ENCODE measurements at places on chromosomes 6 and 20.

DNA sequence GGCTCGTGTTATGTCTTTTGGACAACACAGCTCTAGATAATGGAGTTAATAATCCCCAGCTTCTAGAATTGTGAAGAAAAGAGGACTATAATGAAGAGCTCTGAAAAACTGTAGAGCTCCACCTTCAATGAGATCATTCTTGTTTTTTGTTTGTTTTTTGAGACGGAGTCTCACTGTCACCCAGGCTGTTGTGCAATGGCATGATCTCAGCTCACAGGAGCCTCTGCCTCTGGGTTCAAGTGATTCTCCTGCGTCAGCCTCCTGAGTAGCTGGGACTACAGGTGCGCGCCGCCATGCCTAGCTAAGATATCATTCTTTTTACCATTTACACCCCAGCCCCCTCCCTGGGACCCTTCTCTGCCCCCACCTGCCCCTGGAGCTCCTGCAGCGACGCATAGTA, 36.6 kb downstream of the ERGIC3 start:
- DNase-seq = no peak

DNA sequence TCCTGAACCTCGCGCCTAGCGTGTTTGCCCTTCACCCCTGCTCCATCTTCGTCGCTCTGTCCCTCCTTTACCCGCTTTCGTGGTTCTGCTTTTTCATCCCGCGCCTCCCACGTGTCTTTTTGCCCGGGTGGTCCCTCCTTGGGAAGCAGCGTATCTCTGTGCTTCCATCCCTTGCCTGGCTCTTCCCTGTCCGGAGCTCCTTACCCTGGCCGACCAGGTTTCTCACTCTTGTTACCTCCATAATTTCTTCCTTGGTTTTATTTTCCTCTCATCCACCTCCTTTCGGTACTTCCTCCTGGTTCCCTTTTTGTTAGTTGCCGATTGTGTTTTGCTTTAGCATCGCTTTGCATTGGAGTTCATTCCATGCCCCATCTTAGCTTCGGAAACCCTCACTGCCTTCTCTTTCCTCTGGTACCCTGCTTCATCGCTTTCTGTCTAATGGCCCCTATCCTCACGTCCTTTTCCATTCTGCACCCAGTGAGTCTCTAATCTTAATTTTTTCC, 735 bp downstream of the FAM135A start:
- no peak for DNase-seq

- no peak for DNase-seq
Observed at GRCh38 chr20:46550461-46550860, at the start of gene OCSTAMP. Gene OCSTAMP, minus strand, starts transcription at chr20:46550654. Its CDS starts 94 bp downstream, at chr20:46550560.

DNA sequence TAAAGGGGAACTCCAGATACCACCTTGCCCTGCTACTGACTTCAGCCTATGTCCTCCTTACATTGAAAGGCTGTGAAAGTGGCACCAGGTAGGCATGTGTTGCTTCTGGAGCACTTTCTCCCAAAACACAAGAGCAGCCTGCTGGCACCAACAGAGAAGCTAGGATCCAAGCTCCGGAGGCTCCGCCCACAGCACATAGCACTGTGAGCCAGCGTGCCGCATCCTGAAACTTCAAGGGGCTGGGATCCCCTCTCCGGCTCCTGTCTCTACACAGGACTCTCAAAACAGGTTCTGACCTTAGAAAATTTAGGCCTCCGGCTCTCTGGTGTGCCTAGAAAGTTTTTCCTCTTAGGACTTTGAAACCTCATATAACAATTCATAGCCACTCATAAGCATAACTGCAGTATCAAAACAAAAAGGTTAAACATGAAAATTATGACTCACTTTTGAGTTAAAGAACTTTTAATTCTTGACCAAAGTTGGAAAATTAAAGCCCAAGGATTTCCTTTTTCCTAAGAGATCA, 41.1 kb downstream of the EZR start:
- DNase-seq = no peak

GRCh38 chr6:105644073-105644489, 241.2 kb upstream of the PREP start:
- no peak for DNase-seq

GRCh38 chr6:133682506-133683307, 206.2 kb upstream of the TCF21 start:
- no peak for DNase-seq

DNA sequence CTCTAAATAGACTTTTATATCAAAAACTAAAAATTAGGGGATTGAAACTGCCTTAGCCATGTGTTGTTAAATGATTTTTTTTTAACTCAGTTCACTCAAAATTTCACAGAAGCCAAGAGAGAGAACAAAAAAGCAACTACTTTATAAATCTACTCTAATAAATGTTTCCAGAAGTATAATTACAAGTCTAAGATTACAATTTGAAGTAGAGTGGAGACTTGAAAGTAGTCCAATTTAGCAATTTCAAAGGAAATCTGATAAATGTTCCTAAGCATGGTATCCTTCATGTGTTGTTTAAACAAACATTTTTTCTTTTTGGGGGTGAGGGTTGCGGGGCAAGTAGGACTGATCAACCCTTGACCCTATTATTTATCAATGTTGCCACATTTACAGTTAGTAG, 72.6 kb downstream of the PHIP start:
- DNase-seq = no peak

GRCh38 chr20:6954219-6954618, 186.7 kb downstream of the BMP2 start:
- no peak for DNase-seq

- no peak for DNase-seq
Observed at GRCh38 chr6:82553863-82554531, 190.4 kb downstream of the TPBG start.

- no peak for DNase-seq
Observed at GRCh38 chr6:36721369-36722140, 23.9 kb downstream of the RAB44 start.

DNA sequence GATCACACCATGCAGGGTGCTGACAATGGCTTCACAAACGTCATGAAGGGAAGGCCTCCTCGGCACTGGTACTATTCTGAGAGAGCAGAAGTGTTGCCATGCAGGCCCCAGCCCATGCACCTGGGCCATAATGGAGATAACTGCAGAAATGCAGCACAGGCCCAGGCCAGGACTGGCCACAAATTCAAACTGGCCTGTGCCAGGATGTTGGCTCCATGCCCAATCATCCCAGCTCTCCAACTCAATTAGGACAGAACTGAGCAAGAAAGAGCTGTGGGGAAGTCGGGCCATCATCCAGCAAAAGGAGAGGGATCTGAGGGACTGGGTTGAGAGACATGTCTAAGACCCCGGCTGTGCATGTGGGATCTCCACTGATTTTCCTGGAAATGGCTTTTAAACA, 48.9 kb upstream of the SYNDIG1 start:
- no peak for DNase-seq

- DNase-seq = no peak
Observed at GRCh38 chr6:16103722-16104121, 25.2 kb upstream of the MYLIP start.

DNA sequence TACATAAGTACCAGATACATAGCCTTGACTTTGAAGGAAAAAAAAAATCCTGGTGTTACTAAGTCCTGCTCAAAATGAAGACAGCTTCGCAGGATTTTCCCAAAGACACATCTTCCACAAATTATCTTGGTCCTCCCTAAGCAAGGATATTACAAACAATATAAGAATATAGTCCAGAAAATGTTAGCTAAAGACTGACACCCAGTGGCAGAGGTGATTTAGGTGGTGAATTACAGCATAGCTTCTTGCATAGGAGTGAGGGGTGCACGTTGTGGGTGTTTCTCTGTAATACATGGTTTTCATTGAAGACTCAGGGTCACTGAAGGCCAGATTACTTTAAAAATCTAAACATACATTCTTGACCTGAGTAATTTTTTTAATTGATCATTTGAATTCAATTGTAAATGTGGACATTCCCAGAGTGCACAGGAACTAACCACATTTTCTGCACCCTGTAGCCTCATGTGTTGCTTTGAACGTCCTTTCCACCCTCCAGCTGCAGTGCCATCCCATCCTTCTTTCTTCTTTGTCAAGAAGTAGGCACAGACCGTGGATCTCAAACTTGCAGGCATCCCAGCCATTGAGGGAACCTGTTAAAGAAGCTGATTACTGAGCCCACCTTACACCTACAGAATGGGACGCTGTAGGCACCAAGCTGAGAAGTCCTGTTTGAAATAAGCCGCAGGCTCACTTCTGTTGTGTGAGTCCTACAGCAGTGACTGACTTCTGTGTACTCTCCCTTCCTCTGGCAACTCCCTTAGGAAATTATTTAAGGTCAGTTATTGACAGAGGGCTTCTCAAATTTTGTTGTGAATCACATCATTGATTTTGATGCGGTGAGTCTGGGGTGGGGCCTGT, 102.6 kb downstream of the PERP start:
- DNase-seq = no peak

DNA sequence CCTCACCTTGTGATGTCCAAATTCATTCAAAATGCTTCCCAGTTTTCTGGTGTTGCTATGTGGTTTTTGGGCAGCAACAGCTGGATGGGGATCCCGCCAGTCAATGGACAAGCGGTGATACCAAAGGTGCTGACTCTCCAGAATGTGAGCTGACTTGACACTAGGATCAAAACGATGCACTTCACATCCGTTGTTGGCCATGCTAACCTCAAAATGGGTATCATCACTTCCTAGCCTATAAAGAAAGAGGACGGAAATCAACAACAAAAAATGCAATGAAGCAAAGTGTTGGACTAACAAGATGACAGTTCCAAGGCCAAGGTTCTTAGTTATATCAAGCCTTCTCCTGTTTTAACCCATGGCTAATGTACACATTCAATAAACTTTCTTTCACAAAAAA, 59.2 kb downstream of the METTL24 start:
- no peak for DNase-seq

- no peak for DNase-seq
Observed at GRCh38 chr20:3312940-3313682, 74.1 kb upstream of the SLC4A11 start.

GRCh38 chr20:49593466-49594142, 25.7 kb upstream of the PTGIS start:
- no peak for DNase-seq

DNA sequence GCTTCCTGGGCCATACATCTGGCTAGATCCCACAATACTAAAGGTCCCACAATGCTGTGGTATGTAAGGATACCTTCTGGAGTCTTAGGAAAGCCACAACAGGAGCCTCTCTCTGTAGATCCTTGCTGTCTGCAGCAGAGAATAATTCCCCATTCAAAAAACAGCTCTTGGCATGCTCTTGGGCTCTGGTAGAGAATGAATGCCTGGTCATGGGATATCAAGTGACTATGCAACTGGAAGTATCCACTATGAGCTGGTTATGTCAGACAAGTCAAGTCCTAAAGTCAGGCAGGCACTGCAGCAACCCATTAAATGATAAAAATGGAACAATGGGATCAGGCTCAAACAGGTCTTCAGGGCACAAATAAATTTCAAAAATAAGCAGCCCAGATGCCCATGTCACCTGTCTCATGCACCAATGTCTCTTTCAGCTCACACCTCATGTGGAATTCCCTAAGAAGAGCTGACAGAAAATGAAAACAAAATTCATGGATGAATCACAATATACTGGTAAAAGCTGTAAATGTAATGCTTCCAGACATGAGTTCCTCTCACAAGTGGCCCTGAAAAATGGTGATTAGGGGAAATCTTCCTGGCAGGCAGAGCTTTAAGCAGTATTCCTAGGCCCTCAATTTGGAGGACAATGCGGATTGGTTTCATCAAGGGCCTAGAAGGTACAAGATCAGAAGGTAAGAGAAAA, 4.3 kb downstream of the AK9 start:
- DNase-seq = no peak

DNA sequence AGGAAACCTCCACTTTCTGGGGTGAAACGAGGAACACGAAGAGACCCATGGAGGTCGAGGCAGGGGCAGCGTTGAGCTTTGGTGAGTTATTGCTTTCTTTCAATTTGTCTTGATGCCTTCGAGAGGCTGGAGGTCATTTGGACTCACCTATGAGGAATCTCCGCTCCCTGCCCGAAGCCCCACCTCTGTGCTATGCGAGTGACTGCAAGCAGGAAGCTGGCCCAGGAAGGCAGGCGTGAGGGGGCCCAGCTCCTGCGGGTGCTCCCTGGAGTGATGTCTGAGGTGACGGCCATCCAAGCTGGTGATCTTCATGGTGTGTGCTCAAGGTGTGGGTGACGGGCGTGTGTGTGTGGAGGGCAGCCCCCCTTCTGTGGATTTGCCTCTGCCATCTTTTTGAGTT, 13.0 kb downstream of the PSMG4 start:
- no peak for DNase-seq

GRCh38 chr6:160355001-160355400, 6.8 kb downstream of the SLC22A3 start:
- no peak for DNase-seq

DNA sequence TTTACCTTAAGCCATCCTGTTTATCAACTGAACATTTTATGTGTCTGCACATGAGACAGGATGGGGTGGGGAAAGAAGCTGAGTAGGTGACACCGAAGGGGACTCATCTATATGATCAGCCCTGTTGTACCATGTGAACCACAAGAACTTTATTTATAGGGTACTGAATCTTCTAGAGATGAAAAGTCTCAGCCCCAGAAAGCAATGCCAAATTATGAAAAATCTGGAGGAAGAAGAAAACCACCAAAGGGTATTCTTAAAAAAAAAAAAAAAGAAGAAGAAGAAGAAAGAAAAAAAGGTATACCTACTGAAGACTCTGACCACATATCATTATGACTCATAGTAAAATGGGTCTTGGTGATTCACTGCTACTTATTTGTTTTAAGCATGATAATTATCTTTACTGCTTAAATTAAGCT, 39.8 kb upstream of the HBS1L start:
- DNase-seq = no peak

DNA sequence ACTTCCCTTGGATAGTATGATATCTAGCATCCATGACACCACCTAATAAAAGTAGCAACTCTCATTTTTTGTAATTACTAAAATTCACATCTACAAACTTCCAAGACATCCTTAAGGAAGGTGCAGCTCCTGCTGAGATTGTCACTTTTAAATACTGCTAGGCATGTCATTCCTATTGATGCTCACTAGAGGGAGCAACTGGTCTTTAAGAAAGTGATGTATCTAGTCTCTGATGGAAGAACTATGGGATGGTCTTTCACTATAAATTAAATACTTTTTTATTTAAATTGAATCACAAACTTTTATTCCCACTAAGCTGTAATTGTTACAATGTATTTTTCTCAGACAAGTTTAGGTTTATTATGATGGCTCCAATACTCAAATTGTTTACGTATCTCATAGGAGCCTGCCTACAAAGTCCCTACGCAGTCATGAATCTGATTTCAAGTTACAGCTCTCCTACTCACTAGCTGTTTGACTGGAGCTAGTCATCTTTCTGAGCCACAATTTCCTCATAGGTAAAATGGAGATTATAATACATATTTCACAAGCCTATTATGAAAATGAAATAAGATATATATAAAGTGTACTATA, 8.1 kb upstream of the TSPYL1 start:
- no peak for DNase-seq

GRCh38 chr6:67102743-67103142, 1395.7 kb upstream of the EYS start:
- DNase-seq = no peak
